ENCODE measurements at places on chromosomes 5 and 9.

DNA sequence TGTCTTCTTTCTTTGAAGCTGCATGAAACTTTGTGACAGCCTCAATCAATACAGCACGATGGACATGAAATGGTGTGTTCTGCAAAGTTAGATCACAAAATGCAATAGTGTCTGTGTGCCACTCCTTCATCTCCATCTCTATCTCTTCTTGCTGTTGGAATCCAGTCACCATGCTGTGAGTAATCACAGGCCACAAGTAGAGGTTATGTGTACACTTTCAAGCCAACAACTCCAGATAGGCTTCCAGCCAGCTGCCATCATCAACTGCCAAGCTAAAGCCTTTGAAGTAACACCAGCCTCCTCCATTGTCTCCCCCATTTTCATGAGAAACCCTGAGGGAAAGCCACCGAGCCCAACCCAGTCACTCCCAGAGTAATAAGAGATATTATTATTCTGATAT, 360.6 kb downstream of the PTPRD start:
- DNase-seq, result no peak

- DNase-seq, result no peak
Measured at GRCh38 chr9:93065135-93065720, 6.7 kb downstream of the SUSD3 start.

DNA sequence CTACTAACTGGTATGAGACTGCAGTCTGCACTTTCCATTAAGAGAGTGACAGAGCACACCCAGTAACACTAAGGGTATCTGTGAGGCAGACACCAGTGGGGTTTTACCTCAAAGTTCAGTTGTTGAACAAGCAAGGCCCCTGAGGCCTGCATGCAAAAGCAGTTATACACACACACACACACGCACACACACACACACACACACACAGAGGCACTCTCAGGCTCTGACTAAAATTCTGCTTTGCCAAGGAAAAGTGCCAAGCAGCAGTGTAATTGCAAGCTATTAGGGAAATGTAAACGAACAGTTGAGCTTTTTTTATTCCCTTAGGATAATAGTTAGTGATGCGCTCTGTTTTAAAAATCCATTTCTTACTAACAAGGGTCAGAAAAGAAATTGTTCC, 377.1 kb downstream of the SPOCK1 start:
- no peak for DNase-seq

DNA sequence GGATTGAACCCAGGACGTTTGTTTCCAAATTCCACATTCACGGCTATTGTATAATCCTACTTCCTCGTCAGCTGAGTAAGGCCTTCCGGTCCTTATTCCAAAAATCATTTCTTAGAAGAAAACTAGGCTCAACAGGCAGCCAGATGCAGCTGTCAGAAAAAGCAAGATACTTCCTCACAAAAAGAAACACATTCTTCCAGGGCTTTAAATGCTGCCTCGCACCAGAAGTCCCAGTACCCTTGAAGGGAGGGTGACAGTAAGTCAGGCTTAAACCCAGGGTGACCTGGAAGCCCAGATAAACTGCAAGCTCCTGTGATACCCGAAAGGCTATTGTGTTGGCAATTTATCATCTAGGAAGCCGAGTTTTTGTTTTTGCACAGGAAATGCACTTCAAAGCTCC, 414.0 kb downstream of the NFIB start:
- no peak for DNase-seq

DNA sequence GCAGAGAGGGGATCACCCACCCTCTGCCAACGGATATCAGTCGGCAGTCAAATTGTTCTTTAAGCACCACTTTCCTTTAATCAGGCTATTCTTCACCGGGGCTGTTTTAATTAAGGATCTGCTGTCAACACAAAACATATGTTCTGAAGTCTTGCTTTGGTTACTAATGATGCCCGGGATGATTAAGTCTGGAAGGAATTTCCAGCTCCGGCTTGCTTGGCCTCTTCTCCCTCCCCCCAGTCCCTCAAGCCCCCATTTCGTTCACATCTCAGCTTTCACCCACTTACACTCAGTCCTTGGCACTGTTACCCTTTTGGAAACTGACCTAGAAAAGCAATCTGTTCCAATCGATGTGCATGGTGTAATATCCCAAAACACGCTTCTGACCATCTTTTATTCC, 74.7 kb downstream of the MSX2 start:
- no peak for DNase-seq

GRCh38 chr9:567128-567746, 274.3 kb upstream of the DMRT1 start:
- no peak for DNase-seq

GRCh38 chr9:130212543-130213297, 40.5 kb downstream of the NCS1 start:
- no peak for DNase-seq

Data from H4 (cell line).